Left hindlimb (tissue), 1 donor: ENCODE measurements at places on chromosomes 16 and 17.
A peak's percentile ranks its signal among the peaks of the same experiment; 100 is the strongest.

GRCh38 chr17:75036643-75037268 lies 10.0 kb downstream of the ATP5PD start:
- peak; percentile 79 for DNase-seq

DNA sequence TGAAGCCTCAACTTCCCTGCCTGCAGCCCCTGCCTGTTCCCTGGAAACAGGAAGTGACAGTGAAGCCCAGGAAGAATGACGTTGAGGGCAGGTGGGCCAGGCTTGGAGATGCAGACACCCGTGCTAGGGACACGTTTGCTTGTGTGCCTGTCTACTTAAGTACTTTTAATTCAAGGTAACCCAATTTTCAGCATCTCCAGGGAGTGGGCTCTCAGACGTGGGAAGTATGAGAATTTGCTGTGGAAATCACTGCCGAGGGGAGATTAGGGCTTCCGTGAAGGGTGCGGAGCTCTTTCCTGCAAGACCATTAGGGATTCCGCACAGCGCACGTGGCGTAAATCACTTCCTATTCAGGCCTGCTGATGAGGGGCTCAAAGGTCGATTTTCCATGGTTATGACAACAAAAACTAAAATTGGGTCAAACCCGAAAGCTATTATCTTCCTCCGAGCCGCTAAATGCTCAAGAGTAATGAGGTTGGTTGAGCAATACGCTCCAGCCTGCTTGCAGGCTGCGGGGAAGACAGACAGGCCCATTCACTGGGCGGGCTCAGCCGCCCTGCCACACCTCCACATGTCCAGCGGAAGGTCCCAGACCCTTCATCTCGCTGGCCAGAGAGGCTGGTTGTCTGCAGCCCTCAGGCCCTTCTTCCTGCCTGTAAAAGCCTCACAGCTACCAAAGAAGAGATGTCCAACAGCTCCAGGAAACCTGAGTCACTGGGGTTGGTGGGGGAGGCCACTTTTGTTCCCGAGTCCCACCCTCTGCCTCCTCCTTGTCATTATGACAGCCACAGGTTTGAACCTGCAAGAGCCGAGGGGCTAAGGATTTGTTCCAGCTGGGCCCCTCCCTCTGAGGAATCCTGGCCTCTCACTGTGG lies 109.9 kb downstream of the RBFOX3 start:
- DNase-seq, result no peak

- no peak for DNase-seq
Observed at GRCh38 chr17:51435641-51436091, 175.3 kb downstream of the UTP18 start.

DNA sequence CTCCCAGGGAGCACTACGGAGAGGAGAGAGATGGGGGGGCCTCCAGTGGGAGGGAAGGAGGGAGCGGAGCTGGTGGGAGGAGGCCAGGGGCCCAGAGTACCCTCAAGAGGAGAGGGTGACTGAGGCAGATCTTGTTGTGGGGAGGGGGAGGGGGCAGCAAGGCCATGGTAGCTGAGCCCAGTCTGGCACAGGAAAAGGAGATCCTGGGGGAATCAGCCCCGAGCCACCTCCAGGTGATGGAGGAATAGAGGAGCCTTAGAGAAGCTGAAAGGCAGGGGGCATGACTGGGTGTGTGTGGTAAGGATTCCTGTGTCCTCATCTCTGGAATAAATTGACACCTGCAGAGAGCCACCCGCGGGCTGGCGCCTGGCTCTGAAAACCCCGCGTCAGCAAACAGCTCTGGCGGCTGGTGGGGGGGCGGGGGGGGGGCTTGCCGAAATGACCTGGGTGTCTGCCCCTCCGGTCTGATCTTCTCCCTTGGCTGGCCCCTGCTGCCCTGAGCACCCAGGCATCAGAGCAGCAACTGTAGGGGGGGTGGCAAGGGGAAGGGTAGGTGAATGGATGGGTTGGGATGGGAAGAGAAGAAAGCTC lies 1.3 kb upstream of the NLGN2 start:
- no peak for DNase-seq

DNA sequence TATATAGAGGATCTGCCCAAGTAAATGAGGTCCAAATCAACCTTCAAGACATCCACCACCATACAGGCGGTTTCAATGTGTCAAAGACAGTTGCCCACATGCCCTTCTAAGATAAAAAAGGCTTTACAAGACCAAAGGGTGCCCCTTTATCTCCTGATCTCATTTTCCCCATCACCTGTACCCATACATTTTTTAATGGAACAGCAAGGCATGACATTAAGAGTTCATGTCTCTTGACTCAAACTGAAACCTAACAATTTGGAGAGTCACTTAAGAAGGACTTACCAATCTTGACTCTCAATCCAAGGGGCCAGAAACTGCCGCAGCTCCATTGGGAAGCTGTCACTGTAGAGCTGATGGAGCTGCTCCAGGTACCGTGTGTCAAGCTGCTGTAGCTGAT lies 40.1 kb downstream of the STAT3 start:
- DNase-seq, result no peak

DNA sequence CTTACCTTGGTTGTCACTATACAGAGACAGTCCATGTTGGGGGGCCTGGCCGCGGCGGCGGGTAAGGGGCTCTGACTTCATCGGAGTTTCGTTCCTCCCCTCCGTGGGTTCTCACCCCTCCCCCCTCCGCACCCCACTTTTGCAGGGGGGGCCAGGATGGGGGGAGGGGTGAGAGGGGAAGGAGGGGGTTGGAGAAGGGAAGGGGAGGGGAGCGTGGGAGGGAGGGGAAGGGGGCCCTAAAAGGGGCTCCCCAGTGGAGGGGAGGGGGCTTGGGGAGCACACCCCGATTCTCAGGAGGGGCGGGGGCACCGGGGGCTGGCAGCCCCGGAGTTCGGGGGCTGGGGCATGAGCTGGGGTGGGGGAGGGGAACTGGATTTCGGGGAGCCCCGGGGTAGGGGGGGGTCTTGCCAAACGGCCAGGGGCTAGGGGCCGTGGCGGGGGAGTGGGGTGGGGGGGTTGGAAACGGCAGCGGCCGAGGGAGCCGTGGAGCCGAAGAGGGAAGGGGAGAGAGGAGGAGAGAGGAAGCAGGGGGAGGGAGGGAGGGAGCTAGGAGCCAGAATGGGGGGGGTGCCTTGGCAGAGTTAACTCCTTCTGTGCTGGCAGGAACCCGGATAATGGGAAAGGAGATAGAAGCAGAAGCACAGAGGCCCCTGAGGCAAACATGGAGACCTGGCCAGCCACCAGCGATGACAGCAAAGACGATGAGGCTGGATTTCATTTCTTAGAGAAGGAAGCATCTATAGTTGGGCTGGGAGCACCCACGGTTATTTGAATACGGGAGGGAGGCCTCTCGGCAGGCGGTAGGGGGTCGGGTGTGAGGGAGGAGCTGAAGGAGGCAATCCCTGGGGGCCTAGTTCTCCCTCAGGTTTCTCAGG lies 2.3 kb downstream of the DLG4 start:
- peak; percentile 87 for DNase-seq
